Activated CD8-positive, alpha-beta memory T cell treated with anti-CD3 and anti-CD28 coated beads, Interleukin-2, amount 10 ng/mL, durations not matched to agents 7 days and 5 days (primary cell): ENCODE measurements at places on chromosomes 2 and 18. TPM values are rescaled to one million over a fixed set of nuclear protein-coding genes. Genes with fewer than 3 reads are reported as not detected.

- peaks cover 33% of the 10 kb centered on the region for H3K4me1 ChIP-seq
- H3K27me3 ChIP-seq = no peaks in the 10 kb centered on the region
- H3K4me3 ChIP-seq = no peak overlapping the region
- H3K36me3 ChIP-seq = peaks cover 3% of the 10 kb centered on the region
Measured at GRCh38 chr18:9066817-9067306, 35.6 kb upstream of the NDUFV2 start.

DNA sequence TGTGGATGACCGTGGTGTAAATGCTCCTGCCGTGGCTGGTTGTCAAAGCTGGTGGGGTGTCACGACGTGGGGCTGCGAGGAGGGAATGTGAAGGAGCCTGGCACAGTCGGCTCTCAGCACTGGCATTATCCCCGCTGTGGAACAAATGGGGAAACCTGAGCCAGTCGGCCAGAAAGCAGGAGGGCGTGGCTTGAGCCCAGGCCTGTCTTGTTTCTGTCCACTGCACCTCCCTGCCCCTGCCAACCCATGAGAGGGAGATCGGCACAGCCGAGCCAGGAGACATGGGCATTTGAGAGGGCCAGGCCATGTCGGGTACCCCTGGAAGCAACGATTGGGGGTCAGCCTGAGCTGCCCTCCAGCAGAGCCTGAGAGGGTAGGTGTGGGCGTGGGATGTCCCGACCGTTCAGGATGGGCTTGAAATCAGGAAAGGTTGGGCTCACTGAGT, 44.5 kb downstream of the PDIA6 start:
- DNase-seq = no peak
- no peak overlapping the region for H3K4me3 ChIP-seq
- H3K36me3 ChIP-seq = no peaks in the 10 kb centered on the region
- no peak overlapping the region for H3K27ac ChIP-seq
- no peaks in the 10 kb centered on the region for H3K27me3 ChIP-seq

DNA sequence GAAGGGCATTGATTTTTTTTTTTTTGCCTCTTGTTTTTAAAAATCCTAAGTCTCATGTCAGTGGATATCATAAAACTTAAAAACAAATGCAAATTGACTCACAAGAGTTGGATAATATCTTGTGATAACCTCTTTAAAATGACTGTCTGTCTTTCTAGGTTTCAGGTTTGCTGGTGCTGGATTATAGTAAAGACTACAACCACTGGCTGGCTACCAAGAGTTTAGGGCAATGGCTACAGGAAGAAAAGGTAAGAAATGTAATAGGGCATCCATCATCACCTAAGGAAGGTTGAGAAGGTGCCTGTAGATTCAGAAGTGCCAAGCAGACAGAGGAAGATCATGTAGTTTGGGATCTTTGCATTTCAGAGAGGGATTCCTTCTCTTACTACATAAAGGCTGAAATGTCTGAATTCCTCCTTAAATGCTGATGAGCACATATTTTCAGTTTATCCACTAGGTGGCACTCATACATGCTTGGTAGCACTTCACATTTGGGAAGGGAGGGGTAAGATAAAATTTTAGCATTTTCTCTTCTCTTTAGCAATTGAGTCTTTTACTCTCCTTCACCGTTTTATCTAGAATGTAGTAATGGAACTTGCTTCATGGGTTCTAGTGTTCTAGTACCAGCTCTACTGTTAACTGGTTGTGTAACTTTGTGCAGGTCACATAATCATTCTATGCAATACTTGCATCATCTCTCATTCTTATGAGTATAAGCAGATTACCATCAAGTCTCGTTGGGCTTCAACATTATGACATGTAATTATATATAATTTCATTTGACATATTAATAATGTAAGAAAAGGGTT, 21.1 kb downstream of the CPS1 start:
- no peak overlapping the region for H3K27ac ChIP-seq
- no peaks in the 10 kb centered on the region for H3K4me1 ChIP-seq
- no peak overlapping the region for H3K4me3 ChIP-seq
- DNase-seq = no peak

GRCh38 chr2:200356321-200356720, 49.8 kb downstream of the SPATS2L start:
- H3K27me3 ChIP-seq = no peaks in the 10 kb centered on the region
- no peaks in the 10 kb centered on the region for H3K4me1 ChIP-seq
- peaks cover 8% of the 10 kb centered on the region for H3K36me3 ChIP-seq

DNA sequence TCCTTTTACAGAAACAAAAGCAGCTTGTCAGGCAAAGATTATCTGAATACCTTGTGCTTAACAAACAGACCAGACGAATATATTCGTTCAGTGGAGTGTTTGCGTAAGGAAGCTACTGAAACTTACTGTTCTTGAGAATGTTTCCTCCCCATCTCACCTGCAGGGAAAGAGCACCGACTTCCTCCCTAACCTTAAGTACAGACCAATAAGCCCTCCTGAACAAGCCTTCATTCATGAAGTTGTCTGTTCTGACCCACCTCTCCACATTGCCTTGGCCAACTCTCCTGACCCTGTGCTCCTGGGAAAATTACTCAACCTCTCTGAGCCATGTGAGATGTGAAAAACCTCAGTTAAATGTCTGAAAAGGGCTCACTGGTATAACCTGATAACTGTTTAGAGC, 35.2 kb downstream of the STK39 start:
- peak overlapping the region; percentile 75 for H3K27ac ChIP-seq
- no peaks in the 10 kb centered on the region for H3K27me3 ChIP-seq
- DNase-seq = no peak
- H3K36me3 ChIP-seq = peaks cover 11% of the 10 kb centered on the region
- peak overlapping the region; percentile 7 for H3K4me3 ChIP-seq

DNA sequence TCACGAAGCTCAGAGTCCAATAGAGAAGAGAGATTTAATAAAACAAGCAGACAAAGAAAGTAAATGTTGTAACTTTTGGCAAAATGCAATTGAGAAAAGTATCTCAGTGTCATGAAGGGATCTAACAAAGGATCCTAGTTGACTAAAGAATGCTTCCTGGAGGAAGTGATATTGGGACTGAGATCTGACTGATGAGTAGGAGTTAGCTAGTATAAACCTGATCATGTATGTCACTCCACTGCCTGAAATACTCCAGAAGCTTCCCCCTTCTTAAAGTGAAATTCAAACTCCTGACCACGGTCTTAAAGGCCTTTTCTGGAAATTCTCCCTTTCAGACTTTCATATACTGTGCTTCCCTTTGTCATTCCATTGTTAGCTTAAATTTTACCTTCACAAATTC, 1102.4 kb upstream of the ZEB2 start:
- H3K4me3 ChIP-seq = no peak overlapping the region

DNA sequence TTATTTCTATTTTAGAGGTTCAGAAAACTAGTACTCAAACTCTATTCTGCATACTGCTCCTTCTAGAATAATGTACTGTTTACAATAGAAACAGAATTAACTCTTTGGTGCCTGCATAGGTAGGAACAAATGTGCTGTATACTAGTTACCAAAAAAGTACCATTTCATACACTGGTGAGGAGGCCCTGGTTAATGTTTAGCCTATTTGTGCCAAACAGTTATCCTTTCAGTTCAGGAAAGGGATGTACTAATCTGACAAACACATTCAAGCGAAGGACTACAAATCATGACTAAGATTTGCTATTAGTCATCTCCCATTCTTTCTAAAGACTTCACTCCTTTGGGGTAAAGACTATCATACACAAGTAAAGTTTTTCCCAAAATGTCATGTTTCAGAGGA, 47.4 kb downstream of the EXOC6B start:
- H3K27me3 ChIP-seq = no peaks in the 10 kb centered on the region
- H3K4me1 ChIP-seq = no peaks in the 10 kb centered on the region
- H3K4me3 ChIP-seq = no peak overlapping the region

Gene NT5C1B
- total RNA-seq = not detected

Gene TRIM43
- total RNA-seq = not detected

- no peaks in the 10 kb centered on the region for H3K27me3 ChIP-seq
- no peak overlapping the region for H3K4me3 ChIP-seq
- no peak overlapping the region for H3K27ac ChIP-seq
- no peaks in the 10 kb centered on the region for H3K36me3 ChIP-seq
Measured at GRCh38 chr2:16640867-16641266, 24.8 kb downstream of the CYRIA start.

GRCh38 chr18:41144441-41144840, 810.6 kb upstream of the PIK3C3 start:
- H3K27me3 ChIP-seq = no peaks in the 10 kb centered on the region
- H3K27ac ChIP-seq = no peak overlapping the region
- no peak overlapping the region for H3K4me3 ChIP-seq
- H3K4me1 ChIP-seq = no peaks in the 10 kb centered on the region
- no peak for DNase-seq

DNA sequence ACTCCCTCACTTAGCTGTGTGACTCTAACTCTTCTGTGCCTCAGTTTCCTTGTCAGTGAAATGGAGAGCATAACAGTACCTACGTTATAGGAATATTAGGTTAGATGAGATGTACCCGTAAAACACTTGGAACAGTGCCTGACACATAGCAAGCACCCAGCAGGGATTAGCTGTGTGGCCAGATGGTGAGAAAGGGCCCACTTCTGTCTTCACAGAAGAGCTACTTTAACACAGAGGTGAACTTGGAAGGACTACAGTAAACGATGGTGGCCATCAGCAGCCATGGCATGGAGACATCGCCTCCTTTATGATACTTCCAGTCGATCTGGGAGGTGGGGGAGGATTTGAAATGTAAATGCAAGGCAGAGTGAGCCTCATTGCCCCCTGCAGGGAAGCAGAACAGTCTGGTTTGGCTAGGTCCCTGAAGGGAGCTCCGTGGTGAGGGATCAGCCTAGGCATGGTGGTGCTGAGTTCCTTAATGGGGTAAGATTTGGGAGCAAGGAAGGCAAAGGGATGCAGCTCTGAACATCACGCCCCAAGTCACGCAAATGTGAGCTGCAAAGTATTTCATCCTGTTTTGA, 101.7 kb upstream of the ALPP start:
- no peak for DNase-seq
- no peak overlapping the region for H3K27ac ChIP-seq
- H3K4me1 ChIP-seq = no peaks in the 10 kb centered on the region
- H3K4me3 ChIP-seq = no peak overlapping the region
- peaks cover 4% of the 10 kb centered on the region for H3K36me3 ChIP-seq

DNA sequence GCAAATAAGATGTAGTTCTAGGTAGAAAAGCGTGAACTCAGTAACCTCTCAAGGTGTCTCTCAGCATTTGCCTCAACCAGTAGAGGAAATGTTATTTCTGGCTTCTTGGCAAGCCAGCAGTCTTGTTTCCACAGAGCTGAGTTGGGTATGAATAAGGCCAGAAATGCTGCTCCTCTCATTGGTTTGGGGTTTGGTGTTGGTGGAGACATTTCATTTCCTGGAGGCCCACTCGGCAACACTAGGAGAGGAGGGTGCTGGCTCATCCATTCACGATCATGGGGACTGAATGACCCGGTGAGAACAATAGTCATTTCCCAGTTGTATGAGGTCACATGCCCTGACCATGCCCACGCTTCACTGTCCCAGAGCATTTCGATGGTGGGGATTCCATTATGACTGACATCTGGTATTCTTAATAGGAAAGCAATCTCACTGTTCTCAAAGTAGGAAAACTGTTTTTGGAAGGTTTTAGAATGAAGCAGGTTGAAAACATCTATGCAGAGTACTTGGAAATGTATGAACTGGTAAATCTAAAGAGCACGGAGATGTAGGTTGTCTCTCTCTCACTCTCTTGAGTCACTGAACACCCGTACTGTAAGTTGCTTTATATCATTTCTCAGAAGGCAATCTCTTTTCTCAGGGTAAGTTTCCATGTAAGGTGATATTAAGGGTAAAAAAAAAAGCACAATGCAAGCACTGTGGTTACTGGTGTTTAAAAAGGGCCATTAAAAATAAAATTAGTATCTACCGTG, 37.1 kb upstream of the CTLA4 start:
- peak overlapping the region; percentile 89 for H3K27ac ChIP-seq
- H3K4me1 ChIP-seq = peaks cover 20% of the 10 kb centered on the region
- DNase-seq = peak; percentile 84
- H3K4me3 ChIP-seq = peak overlapping the region; percentile 19

DNA sequence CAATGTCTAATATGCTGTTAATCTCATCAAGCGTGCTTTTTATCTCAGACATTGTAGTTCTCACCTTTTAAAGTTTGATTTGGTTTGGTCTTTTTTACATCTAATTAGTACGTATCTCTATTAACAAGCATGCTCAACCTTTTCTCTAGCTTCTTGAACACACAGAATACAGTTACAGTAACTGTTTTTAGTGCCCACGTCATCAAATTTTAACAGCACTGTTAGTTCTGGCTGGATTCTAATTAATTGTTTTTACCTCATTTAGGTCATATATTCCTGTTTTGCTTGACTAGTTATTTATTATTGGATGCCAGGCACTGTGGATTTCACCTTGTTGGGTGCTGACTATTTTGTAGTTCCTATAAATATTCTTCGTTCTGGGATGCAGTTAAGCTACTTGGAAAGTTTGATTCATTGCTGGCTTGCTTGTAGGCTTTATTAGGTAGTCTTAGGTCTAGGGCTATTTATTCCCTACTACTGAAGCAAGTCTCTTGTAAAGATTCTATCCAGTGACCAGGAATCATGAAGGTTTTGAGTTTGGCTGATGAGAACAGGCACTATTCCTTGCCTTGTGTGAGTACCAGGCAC, 263.0 kb downstream of the ETAA1 start:
- H3K4me3 ChIP-seq = no peak overlapping the region
- H3K36me3 ChIP-seq = no peaks in the 10 kb centered on the region
- H3K4me1 ChIP-seq = no peaks in the 10 kb centered on the region
- H3K27me3 ChIP-seq = no peaks in the 10 kb centered on the region
- H3K27ac ChIP-seq = no peak overlapping the region

Gene EPG5
- 24.5 TPM for total RNA-seq

- H3K4me1 ChIP-seq = no peaks in the 10 kb centered on the region
- no peak for DNase-seq
- H3K27me3 ChIP-seq = no peaks in the 10 kb centered on the region
- no peak overlapping the region for H3K4me3 ChIP-seq
Measured at GRCh38 chr2:121427187-121427689, 103.4 kb upstream of the RNU4ATAC start.

DNA sequence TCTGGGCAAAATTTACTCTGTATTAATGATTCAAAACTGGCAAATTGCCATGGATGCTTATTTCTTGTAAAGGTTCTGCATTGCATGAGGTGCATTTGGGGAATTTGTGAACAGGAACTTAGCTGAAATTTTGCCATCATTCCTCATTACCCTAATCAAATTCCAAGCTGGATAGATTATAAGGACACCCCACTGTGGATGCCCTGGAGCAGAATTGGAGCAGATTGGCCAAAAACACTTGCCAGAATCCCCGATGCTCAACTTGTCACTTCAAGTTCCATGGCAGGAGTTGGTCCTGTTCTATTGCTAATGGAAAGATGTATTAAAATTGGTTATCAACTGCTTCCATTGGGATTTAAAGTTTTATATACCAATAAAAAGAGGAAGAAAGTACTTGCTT, 237.9 kb downstream of the CCDC102B start:
- no peak overlapping the region for H3K27ac ChIP-seq
- no peak overlapping the region for H3K4me3 ChIP-seq
- no peaks in the 10 kb centered on the region for H3K27me3 ChIP-seq
- no peak for DNase-seq
- H3K4me1 ChIP-seq = no peaks in the 10 kb centered on the region

Gene LBX2
- total RNA-seq = 1.3 TPM

GRCh38 chr2:51220606-51221005, 188.7 kb upstream of the NRXN1 start:
- no peaks in the 10 kb centered on the region for H3K36me3 ChIP-seq
- H3K27me3 ChIP-seq = no peaks in the 10 kb centered on the region
- no peak overlapping the region for H3K4me3 ChIP-seq
- no peak for DNase-seq
- no peaks in the 10 kb centered on the region for H3K4me1 ChIP-seq
- no peak overlapping the region for H3K27ac ChIP-seq
